ENCODE measurements at places on chromosomes 4 and X. TPM values are rescaled to one million over a fixed set of nuclear protein-coding genes. Genes with fewer than 3 reads are reported as not detected.

Gene CPEB2
- total RNA-seq: 1.9 TPM

Gene GAGE1
- total RNA-seq: not detected

Gene TSPYL2
- total RNA-seq: 11.2 TPM

Gene MAGEB17
- 0.21 TPM for total RNA-seq

Gene LONRF3
- 0.10 TPM for total RNA-seq

Gene TRAM1L1
- total RNA-seq: 2.9 TPM

Gene DYNLT3
- 6.7 TPM for total RNA-seq

Gene ATOH1
- total RNA-seq: 0.55 TPM

Gene ADH4
- total RNA-seq: 0.55 TPM

Gene GSPT2
- 13.5 TPM for total RNA-seq

Data from H7 (cell line).